ENCODE measurements at places on chromosomes 13 and 19. TPM values are rescaled to one million over a fixed set of nuclear protein-coding genes. Genes with fewer than 3 reads are reported as not detected.

GRCh38 chr13:110042253-110042950 lies 256.0 kb upstream of the IRS2 start:
- H3K27me3 ChIP-seq, result no peaks in the 10 kb centered on the region
- no peak overlapping the region for H3K4me3 ChIP-seq
- no peak overlapping the region for H3K27ac ChIP-seq
- H3K36me3 ChIP-seq, result no peaks in the 10 kb centered on the region
- DNase-seq, result no peak

- DNase-seq, result no peak
- H3K36me3 ChIP-seq, result no peaks in the 10 kb centered on the region
- H3K27me3 ChIP-seq, result no peaks in the 10 kb centered on the region
These were observed 12.3 kb upstream of the GGACT start for GRCh38 chr13:100600915-100601314.

GRCh38 chr13:98783856-98784478 lies 31.5 kb upstream of the SLC15A1 start:
- DNase-seq, result no peak
- H3K4me1 ChIP-seq, result no peaks in the 10 kb centered on the region
- no peaks in the 10 kb centered on the region for H3K36me3 ChIP-seq
- no peak overlapping the region for H3K27ac ChIP-seq
- H3K4me3 ChIP-seq, result no peak overlapping the region

DNA sequence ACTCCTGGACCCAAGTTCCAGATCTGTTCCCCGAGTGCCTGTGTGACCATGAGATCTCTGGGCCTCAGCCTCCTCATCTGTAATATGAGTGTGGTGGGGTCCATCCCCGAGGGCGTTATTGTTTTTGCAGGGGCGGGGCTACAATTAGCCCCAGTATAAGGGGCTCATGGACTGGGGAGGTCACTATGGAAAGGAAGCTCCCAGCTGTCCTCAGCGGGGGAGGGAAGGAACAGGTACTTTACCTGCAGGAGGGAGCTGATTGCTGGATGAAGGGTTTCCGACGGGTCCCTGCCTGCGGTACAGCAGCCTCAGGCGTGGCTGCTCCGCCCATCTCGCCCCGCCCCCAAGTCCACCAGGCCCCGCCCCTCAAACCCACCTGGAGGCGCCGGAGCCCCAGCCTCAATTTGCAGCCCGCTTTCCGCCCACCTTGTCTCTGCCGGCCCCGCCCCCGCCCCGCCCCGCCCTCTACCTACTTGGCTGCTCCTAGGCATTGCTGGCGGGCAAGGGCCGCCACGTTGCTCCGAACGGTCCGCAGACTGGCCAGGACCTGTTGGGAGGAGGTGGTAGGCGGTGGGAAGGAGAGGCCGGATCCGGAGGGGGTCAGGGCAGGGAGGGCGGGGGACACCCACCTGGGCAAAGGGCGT lies 5.5 kb downstream of the PDE4C start:
- no peak for DNase-seq
- no peaks in the 10 kb centered on the region for H3K36me3 ChIP-seq
- no peak overlapping the region for H3K27ac ChIP-seq
- H3K4me3 ChIP-seq, result no peak overlapping the region
- H3K4me1 ChIP-seq, result no peaks in the 10 kb centered on the region

DNA sequence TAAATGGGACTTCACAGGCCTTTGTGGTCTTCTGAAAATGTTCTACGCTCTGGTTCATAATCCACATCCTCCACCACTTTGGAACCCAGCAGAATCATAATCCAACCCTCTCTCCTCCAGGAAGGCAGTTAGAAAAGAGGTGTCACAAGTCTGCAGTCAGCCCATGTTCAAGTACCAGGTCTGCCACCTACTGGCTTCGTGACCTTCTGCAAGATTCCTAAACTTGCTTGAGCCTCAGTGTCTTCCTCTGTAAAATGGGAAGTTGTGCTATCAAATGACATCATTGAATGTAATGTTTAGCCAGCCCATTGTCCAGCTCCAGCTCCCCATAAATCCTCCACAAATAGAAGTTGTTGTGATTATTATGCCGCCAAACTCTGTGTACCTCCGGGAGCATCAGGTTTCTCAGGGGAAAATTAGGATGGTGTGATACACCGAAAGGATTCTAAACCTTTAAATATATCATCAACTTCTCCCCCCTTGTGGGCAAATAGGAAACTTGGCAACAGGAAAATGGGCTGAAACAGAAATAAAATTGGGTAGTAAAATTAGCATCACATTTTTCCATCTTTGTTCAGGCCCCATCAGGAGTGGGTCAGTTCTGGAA lies 109.7 kb downstream of the NUFIP1 start:
- no peaks in the 10 kb centered on the region for H3K27me3 ChIP-seq
- DNase-seq, result no peak
- no peaks in the 10 kb centered on the region for H3K4me1 ChIP-seq
- no peak overlapping the region for H3K4me3 ChIP-seq
- H3K27ac ChIP-seq, result no peak overlapping the region

GRCh38 chr13:23909606-23910005 lies 12.3 kb upstream of the C1QTNF9B start:
- no peaks in the 10 kb centered on the region for H3K4me1 ChIP-seq
- H3K36me3 ChIP-seq, result no peaks in the 10 kb centered on the region
- no peaks in the 10 kb centered on the region for H3K27me3 ChIP-seq
- DNase-seq, result no peak
- no peak overlapping the region for H3K4me3 ChIP-seq
- H3K27ac ChIP-seq, result no peak overlapping the region

GRCh38 chr13:27419328-27419727 lies 5.1 kb upstream of the GTF3A start:
- DNase-seq, result no peak
- H3K4me3 ChIP-seq, result no peak overlapping the region
- no peaks in the 10 kb centered on the region for H3K36me3 ChIP-seq
- H3K4me1 ChIP-seq, result no peaks in the 10 kb centered on the region
- H3K27me3 ChIP-seq, result no peaks in the 10 kb centered on the region

GRCh38 chr13:102318233-102318632 lies 83.6 kb downstream of the FGF14 start:
- peak overlapping the region; percentile 80 for H3K27ac ChIP-seq
- no peak for DNase-seq
- H3K27me3 ChIP-seq, result no peaks in the 10 kb centered on the region
- H3K36me3 ChIP-seq, result no peaks in the 10 kb centered on the region
- no peaks in the 10 kb centered on the region for H3K4me1 ChIP-seq

DNA sequence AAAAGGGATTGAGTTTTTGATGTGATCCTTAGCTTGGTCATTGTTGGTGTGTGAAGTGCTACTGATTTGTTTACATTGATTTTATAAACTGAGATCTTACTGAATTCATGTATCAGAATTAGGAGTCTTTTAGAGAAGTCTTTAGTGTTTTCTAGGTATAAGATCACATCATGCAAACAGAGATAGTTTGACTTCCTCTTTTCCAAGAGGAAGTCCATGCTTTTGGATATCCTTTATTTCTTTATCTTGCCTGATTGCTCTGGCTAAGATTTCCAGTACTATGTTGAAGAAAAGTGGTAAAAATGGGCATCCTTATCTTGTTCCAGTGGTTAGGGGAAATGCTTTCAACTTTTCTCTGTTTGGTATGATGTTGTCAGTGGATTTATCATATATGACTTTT lies 561.2 kb upstream of the SLITRK1 start:
- no peak overlapping the region for H3K27ac ChIP-seq
- H3K36me3 ChIP-seq, result no peaks in the 10 kb centered on the region
- H3K4me3 ChIP-seq, result no peak overlapping the region
- H3K27me3 ChIP-seq, result no peaks in the 10 kb centered on the region

DNA sequence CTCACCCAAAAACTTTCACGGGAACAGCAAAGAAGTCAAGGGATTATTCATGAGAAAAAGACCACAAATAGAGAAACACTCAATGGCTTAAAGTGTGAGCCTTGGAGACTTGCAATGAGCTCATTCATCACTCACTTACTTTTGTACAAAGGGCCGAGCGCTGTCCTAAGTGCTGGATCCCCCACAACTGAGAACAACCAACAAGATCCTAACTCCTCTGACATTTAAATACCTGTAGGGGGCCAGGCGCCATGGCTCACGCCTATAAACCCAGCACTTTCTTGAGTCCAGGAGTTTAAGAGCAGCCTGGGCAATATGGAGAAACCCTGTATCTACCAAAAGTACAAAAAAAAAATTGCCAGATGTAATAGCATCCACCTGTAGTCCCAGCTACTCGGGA lies 29.4 kb upstream of the ZNF507 start:
- no peak overlapping the region for H3K27ac ChIP-seq
- H3K36me3 ChIP-seq, result no peaks in the 10 kb centered on the region
- DNase-seq, result no peak
- H3K4me3 ChIP-seq, result no peak overlapping the region
- no peaks in the 10 kb centered on the region for H3K27me3 ChIP-seq

DNA sequence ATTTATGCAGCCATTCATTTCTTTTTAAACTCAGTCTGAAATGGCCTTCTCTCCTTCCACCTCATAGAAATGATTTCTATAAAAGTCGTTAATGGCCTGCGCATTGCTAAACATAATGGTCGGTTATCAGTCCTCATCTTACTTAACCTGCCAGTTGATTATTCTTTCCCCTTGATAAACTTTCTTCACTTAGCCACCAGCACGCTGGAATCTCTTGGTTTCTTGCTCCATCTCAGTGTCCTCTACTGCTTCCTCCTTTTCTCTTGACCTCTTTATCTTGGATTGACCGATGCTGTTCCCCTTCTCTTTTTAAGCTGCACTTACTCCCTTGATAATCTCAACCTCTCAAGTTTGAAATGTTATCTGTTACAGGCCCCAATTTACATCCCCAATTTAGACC lies 12.2 kb upstream of the CLC start:
- DNase-seq, result no peak
- no peaks in the 10 kb centered on the region for H3K4me1 ChIP-seq
- no peak overlapping the region for H3K27ac ChIP-seq
- no peaks in the 10 kb centered on the region for H3K36me3 ChIP-seq

DNA sequence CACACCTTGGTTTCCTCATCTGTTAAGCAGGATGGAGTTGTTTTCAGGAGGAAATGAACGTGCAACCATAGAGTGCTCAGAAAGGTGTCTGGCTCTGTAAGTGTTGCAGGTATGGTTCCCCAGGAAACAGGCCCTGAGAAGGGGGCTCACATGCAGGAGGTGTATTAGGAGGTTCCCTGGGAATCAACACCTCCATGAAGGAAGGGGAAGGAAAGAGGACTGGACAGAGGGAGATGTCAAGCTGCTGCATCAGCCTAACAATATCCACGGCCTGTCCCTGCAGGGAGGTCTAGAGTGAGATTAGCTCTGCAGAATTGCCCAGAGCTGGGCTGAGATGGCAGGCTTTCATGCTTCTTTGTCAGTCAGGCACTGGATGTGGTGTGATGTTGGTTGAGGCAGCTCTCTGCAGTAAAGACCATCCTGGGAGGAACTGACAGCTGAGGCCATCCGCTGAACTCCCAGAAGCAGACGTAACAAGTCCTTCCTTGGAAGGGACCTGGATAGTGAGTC lies 373.3 kb downstream of the ZNF536 start:
- no peak overlapping the region for H3K4me3 ChIP-seq
- H3K27ac ChIP-seq, result no peak overlapping the region
- H3K27me3 ChIP-seq, result no peaks in the 10 kb centered on the region
- no peaks in the 10 kb centered on the region for H3K36me3 ChIP-seq
- peak; percentile 36 for DNase-seq

DNA sequence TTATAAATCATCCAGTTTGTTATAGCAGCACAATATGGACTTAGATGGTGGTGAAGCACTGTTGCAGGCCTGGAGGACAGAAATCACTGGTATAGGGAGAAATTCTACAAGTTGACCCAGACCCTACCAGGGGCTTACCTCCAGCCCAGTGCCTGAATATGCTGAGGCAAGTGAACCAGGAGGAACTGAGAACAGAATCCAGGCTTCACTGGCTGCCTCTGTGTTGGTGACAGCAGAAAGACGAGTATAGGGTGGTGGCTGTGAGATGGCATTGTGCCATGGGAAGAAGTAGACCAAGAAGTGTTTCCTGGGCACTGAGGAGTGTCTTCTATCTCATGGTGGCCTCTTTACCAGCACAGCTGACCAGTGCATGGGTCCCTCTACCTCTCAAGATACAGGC lies 15.9 kb upstream of the EID2 start:
- no peak overlapping the region for H3K27ac ChIP-seq
- H3K36me3 ChIP-seq, result no peaks in the 10 kb centered on the region
- DNase-seq, result no peak
- H3K4me3 ChIP-seq, result no peak overlapping the region
- no peaks in the 10 kb centered on the region for H3K4me1 ChIP-seq
- no peaks in the 10 kb centered on the region for H3K27me3 ChIP-seq

TEX101 gene
- not detected for total RNA-seq

MAU2 gene
- total RNA-seq, result 31.3 TPM

LPAR2 gene
- total RNA-seq, result 3.1 TPM

SPC24 gene
- 1.2 TPM for total RNA-seq

LRRC4B gene
- 2.0 TPM for total RNA-seq

CEACAM20 gene
- not detected for total RNA-seq

NKPD1 gene
- 0.16 TPM for total RNA-seq

MIDN gene
- total RNA-seq, result 42.1 TPM
